Calu3 (cell line): ENCODE measurements at places on chromosomes 7 and 10.
A peak's percentile ranks its signal among the peaks of the same experiment; 100 is the strongest.

- H3K27ac ChIP-seq = peak overlapping the region; percentile 76
- peaks cover 10% of the 10 kb centered on the region for H3K4me1 ChIP-seq
- DNase-seq = no peak
- H3K27me3 ChIP-seq = no peaks in the 10 kb centered on the region
These were observed 565 bp downstream of the ATP5MK start for GRCh38 chr10:103395754-103396066.

DNA sequence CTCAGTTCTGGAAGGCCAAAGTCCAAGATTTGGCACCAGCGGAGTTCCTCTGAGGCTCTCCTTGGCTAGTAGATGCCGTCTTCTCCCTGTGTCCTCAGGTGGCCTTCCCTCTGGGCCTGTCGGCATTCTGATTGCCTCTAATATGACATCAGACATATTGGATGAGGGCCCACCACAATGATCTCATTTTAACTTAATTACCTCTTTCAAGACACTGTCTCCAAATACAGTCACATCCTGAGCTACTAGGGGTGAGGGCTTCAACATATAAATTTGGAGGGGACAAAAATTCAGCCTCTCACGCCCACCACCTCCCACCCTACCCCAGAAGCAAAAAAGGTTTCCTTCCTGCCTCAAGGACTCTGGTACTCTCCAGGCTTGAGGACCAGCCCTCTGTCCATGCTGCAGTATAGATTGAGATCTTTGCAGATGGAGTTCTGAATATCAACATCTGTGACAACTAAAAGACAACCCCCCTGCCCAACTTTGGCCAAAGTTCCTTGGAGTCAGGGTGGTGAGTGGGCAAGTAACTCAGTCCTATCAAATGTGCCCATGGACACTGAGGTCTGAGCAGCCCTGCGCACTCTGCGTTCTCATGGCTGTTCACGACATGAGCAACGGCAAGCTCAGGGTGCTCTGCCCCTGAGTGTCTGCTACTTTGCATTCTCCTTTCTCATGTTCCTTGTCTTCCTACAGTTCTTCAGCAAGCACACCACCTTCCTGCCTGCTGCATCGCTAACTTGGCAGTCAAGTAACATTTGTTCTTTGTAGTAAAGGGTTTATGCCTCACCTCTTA is 11.5 kb downstream of the TMEM176B start:
- no peaks in the 10 kb centered on the region for H3K36me3 ChIP-seq
- no peaks in the 10 kb centered on the region for H3K4me1 ChIP-seq
- H3K27ac ChIP-seq = no peak overlapping the region
- no peak for DNase-seq

GRCh38 chr10:123651421-123652047 is 14.6 kb upstream of the GPR26 start:
- peaks cover 31% of the 10 kb centered on the region for H3K27me3 ChIP-seq
- no peak for DNase-seq
- no peak overlapping the region for H3K4me3 ChIP-seq
- H3K4me1 ChIP-seq = no peaks in the 10 kb centered on the region
- H3K36me3 ChIP-seq = no peaks in the 10 kb centered on the region

DNA sequence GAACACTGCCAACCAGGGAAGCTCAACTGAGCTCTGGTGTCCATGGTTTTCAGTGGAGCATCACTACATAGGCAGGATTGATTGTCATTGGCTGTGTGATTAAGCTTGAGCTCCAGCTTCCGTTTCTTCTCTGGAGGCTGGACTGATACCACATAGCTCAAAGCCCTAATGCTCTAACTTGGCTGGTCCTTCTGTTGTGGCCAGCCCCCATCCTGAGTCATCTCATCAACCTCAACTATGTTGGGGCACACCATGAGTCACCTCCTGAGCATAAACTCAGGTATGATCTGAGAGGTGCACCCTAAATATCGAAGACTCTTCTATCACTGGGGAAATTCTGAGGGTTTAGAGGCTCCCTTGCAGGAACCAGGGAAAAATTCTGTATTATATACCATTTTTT is 114.5 kb upstream of the INHBA start:
- H3K4me1 ChIP-seq = no peaks in the 10 kb centered on the region
- no peaks in the 10 kb centered on the region for H3K36me3 ChIP-seq
- no peak for DNase-seq
- H3K27ac ChIP-seq = no peak overlapping the region
